Testis (tissue), 5 donors: ENCODE measurements at places on chromosomes 5 and 9. TPM values are rescaled to one million over a fixed set of nuclear protein-coding genes. Genes with fewer than 3 reads are reported as not detected.
A peak's percentile ranks its signal among the peaks of the same experiment; 100 is the strongest.

- DNase-seq, result no peak
These were observed 109.8 kb upstream of the ATP10B start for GRCh38 chr5:160961761-160962160.

DNA sequence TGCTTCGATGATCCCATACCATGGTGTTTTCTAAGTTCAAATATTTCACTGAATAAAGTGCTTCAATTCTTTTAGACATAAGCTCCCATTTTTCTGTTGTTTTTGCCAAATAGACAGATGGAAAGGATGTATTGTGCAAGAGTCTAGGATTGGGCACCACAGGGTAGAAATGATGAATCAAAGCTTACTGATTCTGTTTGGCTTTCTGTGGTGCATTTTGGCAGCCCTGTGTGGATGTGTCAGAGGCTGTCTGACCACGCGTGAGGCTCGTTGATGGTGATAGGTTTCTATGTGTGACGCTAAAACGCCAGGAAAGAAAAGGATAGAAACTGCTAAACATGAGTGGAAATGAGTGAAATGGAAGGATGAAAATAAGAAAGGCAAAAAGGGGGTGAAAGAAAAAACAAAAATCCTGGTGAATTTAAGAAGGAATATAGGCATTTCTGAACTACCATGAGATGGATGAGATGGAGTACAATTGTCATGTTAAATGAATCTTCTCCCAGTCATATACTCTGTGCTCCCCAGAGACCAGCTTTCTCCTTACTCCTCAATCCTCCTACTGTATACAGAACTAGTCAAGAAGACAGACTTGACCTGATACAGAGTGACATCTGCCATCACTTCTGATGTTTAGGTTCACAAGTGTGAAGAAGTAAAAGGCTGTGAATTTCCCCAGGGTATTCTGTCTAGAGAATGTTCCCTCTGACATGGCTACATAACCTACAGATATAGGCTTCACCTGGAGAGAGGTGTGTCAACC is 54.4 kb downstream of the ANKH start:
- DNase-seq, result no peak

GRCh38 chr9:130549093-130549735 is 30.2 kb upstream of the FUBP3 start:
- no peak for DNase-seq

DNA sequence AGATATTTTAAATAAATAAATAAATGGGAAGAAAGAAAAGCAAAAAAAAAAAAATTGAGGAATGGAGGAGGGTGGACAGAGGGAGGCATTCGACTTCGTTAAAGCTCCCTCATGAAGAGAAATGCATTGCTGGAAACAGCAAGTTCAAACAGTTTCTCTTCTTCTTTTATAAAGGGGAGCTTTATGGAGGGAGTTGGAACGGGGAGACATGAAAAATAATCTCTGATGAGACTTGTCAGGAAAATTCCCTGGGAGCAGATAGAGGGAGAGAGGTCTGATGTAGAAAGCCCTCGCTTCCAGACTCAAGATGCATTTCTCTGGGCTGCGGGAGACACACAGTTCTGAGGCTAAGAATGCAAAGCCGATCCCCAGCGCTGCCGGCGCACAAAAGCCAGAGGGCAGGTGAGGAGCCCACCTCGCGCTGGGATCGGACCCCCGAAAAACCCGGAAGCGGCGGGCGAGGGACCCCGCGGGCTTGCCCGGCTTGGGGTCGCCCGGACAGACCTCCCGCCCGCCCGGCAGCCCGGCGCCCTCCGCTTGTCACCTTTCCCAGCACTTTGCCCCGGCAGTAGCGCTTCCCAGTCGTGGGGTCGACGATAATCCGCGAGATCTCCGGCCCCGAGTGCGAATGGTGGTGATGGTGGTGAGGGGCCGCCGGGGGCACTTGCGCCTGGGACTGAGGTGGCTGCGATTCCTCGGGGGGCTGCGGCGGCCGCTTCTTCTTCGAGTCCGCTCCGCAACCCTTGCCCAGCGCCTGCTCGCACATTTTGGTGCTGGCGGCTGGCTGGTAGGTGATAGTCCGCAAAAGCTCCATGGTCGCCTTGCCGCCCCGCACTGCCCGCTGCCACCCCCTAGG is 512 bp downstream of the PLK2 start:
- DNase-seq, result peak; percentile 52

DNA sequence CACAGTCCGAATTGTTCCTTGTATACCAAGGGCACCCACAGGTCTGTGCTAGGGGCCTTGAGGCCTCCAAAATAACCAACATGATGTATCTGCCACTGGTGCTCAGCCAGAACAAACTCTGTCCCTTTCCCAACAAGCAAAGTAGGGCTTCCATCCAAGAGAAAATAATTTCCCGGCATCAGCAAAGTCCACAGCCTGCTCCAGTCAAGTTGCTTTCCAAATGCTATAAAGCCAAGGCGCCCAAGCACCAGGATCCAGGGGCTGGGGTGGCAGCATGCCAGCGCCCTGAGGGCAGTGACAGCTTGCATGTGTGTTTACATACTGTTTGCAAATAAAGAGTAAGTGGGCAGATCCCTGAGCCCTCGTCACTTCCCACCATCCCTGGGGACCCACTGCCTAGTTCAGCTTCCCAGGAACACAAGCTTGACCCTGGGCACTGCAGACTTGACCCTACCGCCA is 155.9 kb downstream of the ERCC6L2 start:
- peak; percentile 62 for DNase-seq

DNA sequence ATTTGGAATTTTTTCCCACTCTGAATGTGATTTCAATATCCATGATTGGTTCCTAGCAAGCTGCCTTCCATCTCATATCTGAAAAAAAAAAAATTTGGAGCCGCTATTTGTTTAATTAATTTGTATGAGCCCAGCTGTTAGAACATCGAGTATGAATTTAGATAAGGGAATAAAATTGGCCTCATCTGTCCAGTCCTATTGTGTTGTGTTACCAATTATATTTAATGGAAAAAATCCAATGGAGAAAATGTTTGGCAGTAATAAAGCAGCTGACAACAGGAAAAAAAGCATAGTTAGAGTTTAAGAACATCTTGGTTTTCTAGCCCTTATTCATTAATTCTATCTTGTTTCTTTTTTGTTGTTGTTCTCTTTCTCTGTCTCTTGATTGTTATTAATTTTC is 735.6 kb upstream of the RIOK2 start:
- no peak for DNase-seq

- DNase-seq, result no peak
These were observed 117.6 kb upstream of the HMHB1 start for GRCh38 chr5:143694357-143694756.

DNA sequence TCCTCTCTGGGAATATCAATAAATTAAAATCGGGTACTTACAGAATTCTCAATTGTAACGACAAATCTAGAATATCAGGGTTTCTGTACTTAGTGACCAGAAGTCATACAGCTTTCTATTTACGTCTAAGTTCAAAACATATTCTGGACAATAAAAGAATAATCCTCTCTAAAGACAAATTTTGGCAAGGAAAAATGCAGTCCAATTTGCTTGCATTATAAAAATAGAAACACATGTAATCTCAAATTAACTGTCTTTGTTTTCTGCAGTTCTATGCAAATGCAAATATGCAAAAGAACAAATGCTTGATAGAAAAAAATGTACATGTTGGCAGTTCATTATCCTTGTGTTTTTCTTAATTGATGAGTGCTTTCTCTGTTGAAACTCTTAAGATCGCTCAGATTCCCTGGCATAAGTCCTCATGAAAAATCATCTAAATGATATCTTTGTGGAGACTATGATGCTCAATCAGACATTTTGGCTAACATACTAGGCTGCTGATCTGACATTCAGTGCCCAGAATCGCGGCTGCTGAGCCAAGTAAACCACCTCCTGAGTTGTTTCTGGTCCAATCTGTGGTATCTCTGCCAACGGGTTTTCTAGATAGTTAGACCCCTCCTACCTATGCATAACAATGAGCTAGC is 990.1 kb upstream of the C9orf72 start:
- no peak for DNase-seq

DNA sequence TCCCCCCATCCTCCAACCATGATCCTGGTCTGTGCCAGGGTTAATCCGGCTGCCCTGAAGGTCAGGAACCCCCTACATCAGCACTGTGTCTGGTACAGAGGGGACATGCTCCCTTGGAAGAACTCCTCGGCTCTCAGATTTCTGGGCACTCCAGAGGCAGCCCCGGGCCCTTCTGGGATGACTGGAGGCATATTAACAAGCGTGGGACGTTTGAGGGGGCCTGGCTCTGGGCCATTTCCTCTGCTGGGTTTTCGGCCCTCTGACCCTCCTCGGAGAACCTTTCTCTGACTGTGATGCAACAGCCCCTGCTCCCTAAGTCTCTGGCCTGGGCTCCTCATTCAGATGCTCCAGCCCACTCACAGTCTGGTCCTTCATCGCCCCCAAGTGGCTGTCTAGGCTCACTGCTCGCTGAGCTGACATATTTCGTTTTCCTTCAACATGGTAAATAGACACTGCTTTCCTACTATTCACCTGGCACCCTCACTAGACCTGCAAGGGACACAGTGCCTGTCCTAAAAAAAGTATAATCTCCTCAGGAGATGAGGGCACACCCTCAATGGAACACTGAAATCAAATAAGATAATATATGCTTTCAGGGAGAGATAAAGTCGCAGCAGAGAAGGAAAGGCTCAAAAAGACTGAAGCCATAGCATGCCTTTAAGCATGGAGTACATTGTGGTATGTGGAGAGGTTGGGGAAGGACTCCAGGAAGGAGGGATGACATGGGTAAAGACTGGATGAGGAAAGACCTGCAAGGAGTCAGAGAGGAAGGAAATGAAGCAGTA is 404.7 kb upstream of the TRPC7 start:
- peak; percentile 83 for DNase-seq

GRCh38 chr5:14405706-14406553 is 175.7 kb upstream of the OTULINL start:
- DNase-seq, result no peak

- no peak for DNase-seq
These were observed 147.1 kb downstream of the ENTREP1 start for GRCh38 chr9:69472101-69472620.

DNA sequence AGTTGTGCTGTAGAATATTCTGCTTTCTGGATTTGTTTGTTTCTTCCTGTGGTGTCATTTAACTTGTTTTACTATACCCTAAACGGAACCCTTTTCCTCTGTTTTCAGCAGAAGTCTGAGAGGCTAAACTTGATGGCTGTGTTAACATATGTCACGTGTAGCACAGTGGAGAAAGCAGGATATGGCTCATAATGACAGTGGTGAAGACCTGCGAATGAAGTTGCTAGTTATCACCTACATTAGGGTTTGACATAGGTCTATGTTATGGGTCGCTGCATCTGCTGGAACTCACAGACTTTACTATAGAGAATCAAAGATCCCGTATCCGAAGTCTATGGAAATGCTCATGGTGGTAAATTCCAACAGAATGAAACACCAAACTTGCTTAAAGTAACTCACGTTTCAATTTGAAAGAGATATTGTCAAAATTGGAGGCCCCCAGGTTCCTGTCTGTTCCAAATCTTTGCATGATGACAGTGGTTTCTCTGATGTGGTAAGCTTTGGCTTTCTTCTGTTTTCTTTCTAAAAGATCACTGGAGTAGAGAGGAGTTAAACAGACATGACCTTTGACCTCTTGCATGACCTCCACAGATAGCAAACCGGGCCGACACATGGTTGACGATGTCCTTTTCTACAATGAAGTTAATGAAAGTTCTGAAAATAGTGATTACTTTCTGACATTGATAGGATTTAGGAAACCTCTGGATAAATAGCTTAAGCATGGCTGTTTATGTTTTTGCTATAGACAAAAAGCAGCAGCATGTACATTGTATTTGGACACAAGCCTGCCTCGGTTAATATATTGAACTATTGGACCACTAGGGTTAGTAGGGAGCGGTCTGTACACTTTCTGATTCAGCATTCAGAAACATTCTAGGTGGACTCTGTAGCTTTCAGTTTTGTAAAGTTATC is 3.1 kb upstream of the CATSPER3 start:
- DNase-seq, result no peak

GRCh38 chr9:108109927-108110690 is 620.5 kb upstream of the KLF4 start:
- no peak for DNase-seq

Gene ROPN1L
- 538 TPM for polyA plus RNA-seq

Gene SIT1
- 1.6 TPM for polyA plus RNA-seq

Gene C5orf58
- 266 TPM for polyA plus RNA-seq

Gene PCDHGC5
- polyA plus RNA-seq, result 0.50 TPM

Gene ZBTB26
- polyA plus RNA-seq, result 17.3 TPM

Gene PDE6A
- polyA plus RNA-seq, result 2.9 TPM

Gene AP3S1
- 136 TPM for polyA plus RNA-seq

Gene RBM27
- polyA plus RNA-seq, result 20.3 TPM

Gene SNX18
- 17.5 TPM for polyA plus RNA-seq

Gene WNT8A
- polyA plus RNA-seq, result 1.4 TPM

Gene HTR4
- polyA plus RNA-seq, result 0.17 TPM

Gene ARHGEF37
- polyA plus RNA-seq, result 12.9 TPM

Gene NOTCH1
- polyA plus RNA-seq, result 7.2 TPM
